ENCODE measurements at places on chromosomes 12 and 14.

DNA sequence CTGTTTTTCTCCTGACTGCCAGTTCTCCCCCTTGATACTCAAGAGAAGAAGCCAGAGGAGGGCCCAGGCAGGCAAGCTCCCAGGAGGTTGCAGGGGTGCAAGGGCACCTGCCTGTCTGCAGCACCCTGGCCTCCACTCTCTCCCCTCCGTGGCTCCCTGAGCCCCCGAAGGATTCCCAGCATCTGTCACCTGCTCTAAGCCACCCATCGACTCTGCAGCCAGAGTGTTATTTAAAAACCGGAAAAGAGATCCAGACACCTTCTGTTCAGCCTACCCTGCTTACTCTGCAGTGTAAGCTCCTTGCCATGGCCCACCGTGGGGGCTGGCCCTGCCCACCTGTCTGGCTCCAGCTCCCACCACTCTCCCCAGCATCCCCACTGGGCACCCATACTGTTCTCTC lies 121.4 kb downstream of the KSR2 start:
- DNase-seq = no peak

DNA sequence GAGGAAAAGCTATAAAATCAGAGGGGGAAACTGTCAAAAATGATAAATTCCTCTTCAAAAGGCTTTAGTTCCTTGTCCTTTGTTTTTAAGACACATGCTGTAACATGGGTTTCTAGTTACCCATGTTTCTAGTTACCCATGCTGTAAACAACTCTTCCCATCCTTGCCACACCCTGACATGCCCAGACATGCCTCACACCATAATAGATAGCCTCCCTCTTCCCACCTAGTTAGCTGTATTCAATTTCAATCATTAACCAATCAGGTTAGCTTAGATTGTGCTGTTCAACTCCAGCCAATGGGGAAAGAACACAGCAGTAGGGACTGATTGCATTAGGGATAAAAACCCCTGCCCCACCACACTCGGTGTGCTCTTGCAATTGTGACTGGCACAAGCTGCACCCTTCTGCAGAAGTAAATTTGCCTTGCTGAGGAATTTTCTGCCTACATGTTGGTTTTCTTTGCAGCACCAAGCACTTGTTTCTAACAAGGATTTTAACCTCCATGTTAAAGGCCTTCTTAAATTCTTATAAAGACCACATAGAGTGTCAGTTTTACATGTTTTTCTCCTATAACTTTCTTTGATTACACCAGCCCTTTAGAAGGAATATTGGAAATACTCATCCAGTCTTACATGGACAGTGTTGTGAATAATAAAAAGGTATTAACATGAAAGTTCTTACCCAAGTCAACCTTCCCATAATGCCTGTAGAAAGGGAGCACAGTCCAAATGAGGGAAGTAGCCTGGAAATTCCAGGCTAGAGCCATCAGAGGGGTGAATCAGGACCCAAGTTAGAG lies 32.5 kb upstream of the LALBA start:
- DNase-seq = peak; percentile 19

GRCh38 chr12:95072900-95073697 lies at the start of gene NR2C1:
TSS of gene NR2C1 (minus strand) at chr12:95073618. CDS start at chr12:95067384, 6,234 bp downstream.
- DNase-seq = peak; percentile 96

DNA sequence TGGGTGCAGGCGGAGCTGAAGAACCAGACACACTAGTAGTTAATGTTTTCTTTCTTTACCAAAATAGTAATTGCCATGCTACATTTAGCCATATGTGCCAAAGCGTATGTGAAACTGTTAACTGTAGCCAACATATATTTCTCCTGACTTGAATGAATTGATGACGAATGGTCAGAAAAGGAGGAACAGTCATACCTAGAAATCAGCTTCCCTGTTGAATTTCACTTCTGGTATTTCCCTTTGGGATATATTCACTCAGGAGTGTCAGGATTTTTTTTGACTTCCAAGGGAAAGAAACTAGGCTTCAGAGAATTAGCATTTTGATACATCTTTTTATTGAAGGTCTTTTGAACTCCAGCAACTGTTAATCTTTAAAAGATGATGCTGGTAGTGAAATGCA lies 87.0 kb downstream of the ERC1 start:
- no peak for DNase-seq

DNA sequence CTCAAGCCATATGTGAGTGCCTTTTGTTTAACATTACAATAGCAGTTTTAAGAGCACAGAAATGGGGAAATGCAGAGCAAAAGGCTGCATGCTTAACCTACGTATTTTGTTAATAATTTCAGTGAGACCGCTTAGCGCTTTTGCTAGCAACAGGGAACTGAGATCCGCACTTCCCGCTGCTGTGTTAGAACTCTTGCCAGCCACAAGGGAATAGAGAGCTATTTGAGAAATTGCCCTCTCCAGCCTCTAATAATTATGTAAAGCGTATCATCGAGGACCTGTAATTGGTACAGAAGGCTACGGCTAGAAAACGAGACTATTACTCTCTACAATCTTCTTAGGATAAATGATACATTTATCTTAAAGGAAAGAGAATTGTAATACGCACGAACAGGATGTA lies 205.2 kb upstream of the GRIP1 start:
- no peak for DNase-seq

GRCh38 chr12:4268329-4269181 lies 5.0 kb upstream of the CCND2 start:
- no peak for DNase-seq

DNA sequence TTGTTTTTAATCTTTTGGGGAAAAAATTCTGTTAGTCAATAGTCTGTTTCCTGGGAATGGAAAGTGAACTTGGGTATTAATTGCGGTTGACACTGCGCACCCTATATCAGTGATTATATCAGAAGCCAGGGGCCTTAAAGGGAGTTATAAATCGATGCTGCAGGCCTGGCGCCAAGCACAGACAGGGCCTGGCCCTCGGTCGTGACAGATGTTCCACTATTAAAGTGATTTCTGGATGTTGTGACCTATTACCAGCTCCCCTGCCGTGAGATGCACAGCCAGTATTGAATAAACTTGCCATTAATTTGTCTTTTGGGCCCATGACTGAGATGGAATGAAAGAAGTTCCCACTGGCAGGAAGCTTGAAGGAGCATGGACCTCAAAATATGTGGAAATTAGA lies 45.1 kb upstream of the KITLG start:
- no peak for DNase-seq

- no peak for DNase-seq
These were observed 8.9 kb downstream of the GTF2A1 start for GRCh38 chr14:81211844-81212243.

DNA sequence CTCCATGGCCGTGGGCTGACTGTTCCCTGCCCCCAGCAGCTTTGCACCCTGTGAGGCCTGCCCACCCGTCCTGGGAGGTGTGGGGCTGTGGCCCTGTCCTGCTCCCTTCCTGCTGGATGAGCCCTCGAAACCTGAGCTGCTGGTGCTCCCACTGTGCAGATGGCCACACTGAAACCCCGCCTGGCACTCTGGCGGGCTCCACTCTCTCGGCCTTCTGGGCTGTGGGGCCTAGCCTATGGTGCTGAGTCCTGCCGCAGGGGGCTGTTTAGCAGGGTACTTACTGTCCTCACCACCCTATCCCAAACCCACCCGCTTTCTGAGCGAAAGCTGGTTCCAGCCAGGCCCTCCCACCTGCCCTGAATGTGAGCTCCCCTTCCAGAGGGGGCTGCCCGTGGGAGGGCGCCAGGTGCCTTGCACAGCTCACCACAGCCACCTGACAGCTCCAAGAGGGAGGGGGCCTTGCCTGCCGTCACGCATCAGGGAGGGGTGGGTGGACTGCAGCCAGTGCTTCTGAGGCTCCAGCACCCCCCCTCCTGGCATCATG lies 7.3 kb downstream of the SLC25A47 start:
- DNase-seq = no peak

DNA sequence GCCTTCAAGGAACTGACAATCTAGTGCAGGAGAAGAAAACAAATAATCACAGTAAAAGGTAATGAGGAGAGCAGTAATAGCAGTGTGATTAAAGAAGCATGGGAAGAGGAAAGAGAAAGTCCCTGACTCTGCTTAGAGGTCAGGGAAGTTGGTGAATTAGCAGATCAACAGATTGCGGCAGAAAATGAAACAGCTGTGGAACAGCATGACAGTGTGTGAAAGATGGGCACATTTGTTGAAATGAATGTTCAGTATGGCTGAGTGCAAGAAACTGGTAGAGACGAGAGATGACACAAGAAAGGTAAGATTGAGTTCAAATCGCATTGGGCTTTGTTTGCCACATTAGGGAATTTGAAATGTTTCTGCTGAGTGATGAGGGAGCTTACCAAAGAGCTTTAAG lies 63.7 kb upstream of the RASSF8 start:
- DNase-seq = no peak

DNA sequence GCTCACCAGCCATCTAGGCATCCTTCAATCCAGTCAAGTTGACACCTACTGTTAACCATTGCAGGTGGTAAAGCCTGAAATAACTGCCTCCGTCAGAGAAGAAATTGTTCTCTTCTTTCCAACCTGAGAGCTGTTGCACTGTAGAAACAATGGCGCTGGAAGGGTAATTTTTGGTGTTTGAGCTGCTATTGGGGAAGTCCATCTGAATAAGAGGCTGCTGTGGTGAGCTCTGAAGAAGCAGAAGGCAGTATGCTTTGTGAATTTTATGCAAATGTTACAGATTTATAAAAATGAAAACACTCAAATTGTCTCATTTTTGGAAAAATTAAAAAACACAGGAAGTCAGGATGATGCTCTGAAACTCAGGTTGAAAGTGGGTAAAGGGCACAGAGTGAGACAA lies 60.2 kb downstream of the SNAPC1 start:
- no peak for DNase-seq

DNA sequence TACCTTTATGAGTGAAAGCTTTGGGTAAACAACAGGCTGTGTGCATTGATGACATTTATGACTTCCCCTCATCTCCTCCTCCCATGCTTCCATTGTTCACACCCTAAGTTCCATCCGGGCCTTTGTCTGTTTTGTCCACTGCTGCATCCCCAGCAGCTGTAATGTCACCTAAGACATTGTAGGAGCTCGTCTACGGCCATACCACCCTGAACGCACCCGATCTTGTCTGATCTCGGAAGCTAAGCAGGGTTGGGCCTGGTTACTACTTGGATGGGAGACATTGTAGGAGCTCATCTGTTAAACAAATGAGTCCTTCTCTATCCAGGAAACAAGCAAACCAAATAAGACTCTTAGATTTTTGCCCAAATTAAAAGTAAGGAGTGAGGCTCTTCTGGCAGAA lies 40.4 kb upstream of the SYCP3 start:
- no peak for DNase-seq

Data from HAP-1 (cell line).